SHP77 (cell line): ENCODE measurements at places on chromosomes 1 and 21.

GRCh38 chr1:47751996-47752451 is 245.2 kb downstream of the TRABD2B start:
- DNase-seq = no peak

- no peak for DNase-seq
Observed at GRCh38 chr1:163315773-163316374, 5.9 kb upstream of the NUF2 start.

- no peak for DNase-seq
Observed at GRCh38 chr1:225737866-225738265, 39.8 kb upstream of the SRP9 start.

GRCh38 chr1:198913667-198914066 is 274.8 kb downstream of the PTPRC start:
- DNase-seq = no peak

GRCh38 chr21:14405225-14405624 is 22.3 kb upstream of the HSPA13 start:
- DNase-seq = no peak
